ENCODE measurements at places on chromosomes 7 and 10. TPM values are rescaled to one million over a fixed set of nuclear protein-coding genes. Genes with fewer than 3 reads are reported as not detected.
A peak's percentile ranks its signal among the peaks of the same experiment; 100 is the strongest.

GRCh38 chr10:112950714-112951358, 789 bp downstream of the TCF7L2 start:
- no peak for DNase-seq

Gene PRSS37
- 1.3 TPM for polyA plus RNA-seq

Gene TPST1
- 53.2 TPM for polyA plus RNA-seq

Gene C10orf105
- 0.16 TPM for polyA plus RNA-seq

- DNase-seq = peak; percentile 63
Observed at GRCh38 chr7:104923010-104923421, 91.0 kb upstream of the KMT2E start.

DNA sequence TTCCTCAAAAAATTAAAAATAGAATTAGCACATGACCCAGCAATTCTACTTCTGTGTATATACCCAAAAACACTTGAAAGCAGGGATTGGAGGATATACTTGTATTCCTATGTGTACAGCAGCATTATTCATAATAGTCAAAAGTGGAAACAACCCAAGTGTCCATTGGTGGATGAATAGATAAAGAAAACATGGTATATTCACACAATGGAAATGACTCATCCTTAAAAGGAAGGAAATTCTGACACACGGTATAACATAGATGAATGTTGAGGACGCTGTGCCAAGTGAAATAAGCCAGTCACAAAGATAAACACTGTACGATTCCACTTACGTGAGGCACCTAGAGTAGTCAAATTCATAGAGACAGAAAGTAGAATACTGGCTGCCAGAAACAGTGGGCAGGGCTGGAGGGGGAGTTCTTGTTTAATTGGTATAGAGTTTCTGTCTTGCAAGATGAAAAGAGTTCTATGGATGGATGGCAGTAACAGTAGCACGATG, 26.6 kb upstream of the KAT6B start:
- DNase-seq = no peak

GRCh38 chr10:97383159-97383558, 18.0 kb downstream of the RRP12 start:
- no peak for DNase-seq

- no peak for DNase-seq
Observed at GRCh38 chr7:36565792-36566356, 158.4 kb downstream of the AOAH start.

Gene IFIT1B
- polyA plus RNA-seq = not detected

- no peak for DNase-seq
Observed at GRCh38 chr7:91397096-91397495, 132.9 kb downstream of the FZD1 start.

DNA sequence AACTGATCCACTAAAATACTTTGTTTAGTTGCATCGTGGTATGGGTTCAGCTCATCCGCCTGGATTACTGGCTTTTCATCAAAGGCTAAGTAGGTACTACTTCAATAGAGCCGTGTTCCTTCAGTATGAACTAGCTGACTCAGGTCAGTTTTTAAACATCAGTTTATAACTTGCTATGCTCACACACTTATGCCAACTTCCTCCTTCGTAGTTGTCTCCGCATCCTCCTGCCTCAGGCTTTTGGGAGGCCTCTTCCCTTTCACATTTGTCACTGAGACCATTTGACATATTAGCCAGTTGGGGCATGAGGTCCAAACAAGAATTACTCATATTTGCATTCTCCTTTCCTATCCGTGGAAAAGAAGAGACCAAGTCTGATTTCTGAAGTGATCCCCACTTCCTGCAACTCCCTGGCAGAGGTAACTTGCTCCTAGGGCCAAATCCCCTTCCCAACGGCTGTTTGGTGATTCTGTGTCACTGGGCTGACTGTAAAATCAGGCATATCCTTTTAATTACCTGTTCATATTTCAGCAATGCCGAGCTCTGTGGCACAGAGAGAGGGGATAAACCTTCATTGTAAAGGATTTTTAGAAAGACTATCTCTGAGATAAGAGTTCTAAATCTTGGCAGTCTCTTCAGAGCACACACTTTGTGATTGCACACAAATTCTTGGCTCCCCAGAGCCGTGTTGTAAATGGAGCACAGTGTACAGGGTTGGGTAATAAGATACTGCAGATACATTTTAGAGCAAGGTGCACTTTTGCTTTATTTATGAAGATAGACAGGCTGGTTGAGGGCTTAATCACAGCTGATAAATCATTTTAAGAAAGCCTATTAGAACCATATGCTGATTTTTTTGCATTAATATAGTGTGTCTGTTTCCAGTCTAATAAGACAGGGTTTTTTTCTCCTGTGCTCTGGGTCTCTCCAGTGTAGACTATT, 108.0 kb downstream of the CREB5 start:
- no peak for DNase-seq

Gene RABGEF1
- 29.0 TPM for polyA plus RNA-seq

GRCh38 chr10:62709200-62709599, 95.3 kb upstream of the ADO start:
- no peak for DNase-seq

Data from left renal cortex interstitium (tissue), 4 donors.